Mesothelial cell of epicardium (in vitro differentiated cells): ENCODE measurements at places on chromosomes 2 and 18. TPM values are rescaled to one million over a fixed set of nuclear protein-coding genes. Genes with fewer than 3 reads are reported as not detected.
A peak's percentile ranks its signal among the peaks of the same experiment; 100 is the strongest.

Gene TUBA3E
- not detected in 3 replicates for total RNA-seq

Gene POTEJ
- total RNA-seq = not detected in 3 replicates

Gene SERPINB10
- not detected in 3 replicates for total RNA-seq

Gene REG1B
- not detected in 3 replicates for total RNA-seq

- no peaks in the 10 kb centered on the region for H3K4me1 ChIP-seq
- H3K4me3 ChIP-seq = no peak overlapping the region
- peaks cover 22% of the 10 kb centered on the region for H3K27me3 ChIP-seq
- no peak overlapping the region for H3K27ac ChIP-seq
Observed at GRCh38 chr2:45631319-45631718, 20.2 kb upstream of the PRKCE start.

DNA sequence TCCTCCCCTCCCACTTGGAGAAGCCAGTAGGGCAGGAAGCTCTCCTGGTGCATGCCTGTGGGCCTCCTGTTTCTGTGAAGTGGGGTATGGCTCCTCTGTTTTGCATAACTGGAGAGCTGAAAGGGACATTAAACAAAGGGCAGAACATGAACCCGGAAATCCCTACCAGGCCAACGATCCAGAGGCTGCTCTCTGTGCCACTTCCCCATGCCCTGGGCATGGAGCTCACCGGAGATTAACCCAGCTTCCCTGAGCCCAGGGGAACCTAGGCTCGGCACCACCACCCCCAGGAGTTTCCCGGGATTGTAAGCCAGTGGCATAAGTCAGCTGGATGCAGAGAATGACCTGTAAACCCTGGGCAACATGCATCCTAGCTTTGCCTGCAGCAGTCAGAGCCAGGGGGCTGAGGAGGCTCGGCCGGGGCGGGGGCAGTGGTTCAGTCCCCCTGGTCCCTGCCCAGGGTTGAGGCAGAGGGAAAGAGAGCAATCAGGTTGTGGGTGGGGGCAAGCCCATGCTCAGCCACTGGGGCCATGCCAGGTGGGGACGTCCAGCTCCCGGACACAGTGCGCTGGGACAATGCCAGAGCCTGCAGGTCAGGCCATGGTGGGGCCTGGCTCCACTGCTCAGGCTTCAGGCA is 49.5 kb downstream of the TIMM21 start:
- no peak for DNase-seq
- H3K4me3 ChIP-seq = no peak overlapping the region
- peaks cover 11% of the 10 kb centered on the region for H3K27me3 ChIP-seq
- H3K27ac ChIP-seq = no peak overlapping the region
- peaks cover 8% of the 10 kb centered on the region for H3K4me1 ChIP-seq

GRCh38 chr2:2698182-2699120 is 367.4 kb upstream of the MYT1L start:
- H3K4me3 ChIP-seq = no peak overlapping the region
- no peak overlapping the region for H3K27ac ChIP-seq
- no peak for DNase-seq
- H3K36me3 ChIP-seq = no peaks in the 10 kb centered on the region

DNA sequence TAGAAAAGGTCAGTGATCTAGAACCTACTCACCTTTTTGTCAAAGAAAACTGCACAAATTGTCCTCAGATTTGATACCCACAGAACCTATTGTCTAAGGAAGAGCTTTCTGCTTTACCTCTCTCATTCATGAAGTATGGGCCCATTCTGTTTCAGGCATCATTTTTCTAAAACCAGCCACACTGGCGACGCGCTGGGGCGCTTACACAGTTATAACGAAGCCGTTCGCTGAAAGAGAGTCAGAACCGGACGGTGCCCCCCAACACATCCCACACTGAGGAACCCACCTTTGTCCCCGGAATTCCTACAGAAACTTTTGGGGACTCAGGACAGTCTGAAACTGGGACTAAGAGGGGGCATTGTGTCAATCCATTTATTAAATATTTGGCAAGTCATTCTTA is 206.3 kb upstream of the HAAO start:
- H3K36me3 ChIP-seq = no peaks in the 10 kb centered on the region
- no peak overlapping the region for H3K4me3 ChIP-seq
- no peaks in the 10 kb centered on the region for H3K27me3 ChIP-seq
- no peak for DNase-seq
- no peak overlapping the region for H3K27ac ChIP-seq

DNA sequence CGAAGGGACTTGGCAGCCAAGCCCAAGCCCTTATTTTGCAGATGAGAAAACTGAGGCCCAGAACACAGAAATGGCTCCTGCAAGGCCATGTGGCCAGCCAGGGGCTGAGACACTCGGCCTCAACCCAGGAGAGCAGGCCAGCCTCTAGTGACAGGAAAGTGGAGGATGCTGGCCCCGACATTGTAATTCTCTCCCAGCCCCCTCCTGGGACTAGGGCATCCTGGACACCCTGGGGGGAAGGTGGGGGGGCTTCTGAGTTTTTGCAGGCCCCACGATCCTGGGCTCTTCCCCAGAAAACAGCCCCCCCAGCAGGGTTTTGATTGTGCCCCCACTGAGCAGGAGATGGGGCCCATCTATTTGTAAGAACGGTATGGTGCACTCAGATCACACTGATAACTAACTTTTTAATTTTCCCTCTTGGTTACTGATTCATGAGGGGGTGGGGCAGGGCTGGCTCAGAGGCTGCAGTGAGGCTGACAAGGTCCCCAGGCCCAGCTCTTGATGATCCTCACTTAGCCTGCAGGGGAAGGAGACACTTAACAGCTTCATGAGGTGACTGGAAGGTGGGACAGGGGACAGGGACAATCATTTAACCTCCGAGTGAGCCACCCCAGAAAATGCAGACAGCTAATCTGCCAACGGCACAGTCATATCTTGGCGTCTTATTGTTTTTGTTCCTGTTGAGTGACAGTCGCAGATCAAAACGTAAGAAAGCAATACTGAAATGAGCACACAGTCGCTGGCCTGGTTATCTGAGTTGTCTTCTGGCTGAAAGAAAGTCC is 18.9 kb downstream of the SMAD7 start:
- peaks cover 4% of the 10 kb centered on the region for H3K36me3 ChIP-seq
- H3K4me1 ChIP-seq = peaks cover 97% of the 10 kb centered on the region
- peak overlapping the region; percentile 99 for H3K27ac ChIP-seq
- peak overlapping the region; percentile 55 for H3K4me3 ChIP-seq

- DNase-seq = no peak
- H3K36me3 ChIP-seq = peaks cover 8% of the 10 kb centered on the region
- H3K4me1 ChIP-seq = peaks cover 28% of the 10 kb centered on the region
Observed at GRCh38 chr2:127887082-127887775, 1.5 kb upstream of the AMMECR1L start.

DNA sequence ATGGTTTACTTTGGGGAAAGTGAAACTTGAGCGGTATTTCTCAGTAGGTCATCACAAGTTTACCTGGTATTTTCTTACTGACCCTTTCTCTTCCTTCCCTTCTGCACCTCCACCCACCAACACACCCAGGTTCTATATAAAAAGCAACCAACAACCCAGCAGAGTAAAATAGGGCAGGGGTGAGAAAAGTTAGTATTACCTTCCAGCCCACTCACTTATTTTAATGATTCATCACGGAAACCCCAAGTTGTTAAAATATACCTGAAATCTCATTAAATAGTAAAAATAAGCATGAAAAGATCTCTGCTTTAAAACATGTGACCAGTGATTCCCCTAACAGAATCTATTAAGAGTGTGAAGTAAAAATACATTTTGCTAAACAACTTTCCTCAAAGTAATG is 306.1 kb downstream of the ZEB2 start:
- H3K27ac ChIP-seq = no peak overlapping the region
- H3K36me3 ChIP-seq = peaks cover 8% of the 10 kb centered on the region
- DNase-seq = no peak
- H3K4me3 ChIP-seq = no peak overlapping the region
- H3K4me1 ChIP-seq = peaks cover 5% of the 10 kb centered on the region
